ENCODE measurements at places on chromosomes 11 and 22.

DNA sequence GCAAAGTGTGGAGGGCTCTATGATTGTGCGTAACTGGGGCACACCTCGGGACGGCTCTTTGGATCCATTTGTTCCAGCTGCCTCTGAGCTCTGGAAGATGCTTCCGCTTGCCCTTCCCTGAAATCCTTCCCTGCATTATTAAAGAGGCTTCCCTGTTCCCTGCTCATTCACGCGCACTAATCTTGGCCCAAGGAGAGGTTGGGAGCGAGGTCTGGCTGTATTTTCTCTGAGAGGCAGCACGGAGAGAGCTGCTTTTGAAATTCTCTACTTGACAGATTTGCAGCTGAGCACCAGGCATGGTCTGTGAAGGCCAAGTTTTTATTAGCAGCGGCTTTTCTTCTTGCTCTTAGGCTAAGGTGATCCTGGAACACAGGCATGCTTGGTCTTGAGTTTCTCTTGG, 94.8 kb upstream of the NTM start:
- no peaks in the 10 kb centered on the region for H3K4me1 ChIP-seq
- peak; percentile 42 for DNase-seq
- no peak overlapping the region for H3K4me3 ChIP-seq
- no peak overlapping the region for H3K27ac ChIP-seq
- no peaks in the 10 kb centered on the region for H3K36me3 ChIP-seq
- H3K27me3 ChIP-seq, result no peaks in the 10 kb centered on the region

DNA sequence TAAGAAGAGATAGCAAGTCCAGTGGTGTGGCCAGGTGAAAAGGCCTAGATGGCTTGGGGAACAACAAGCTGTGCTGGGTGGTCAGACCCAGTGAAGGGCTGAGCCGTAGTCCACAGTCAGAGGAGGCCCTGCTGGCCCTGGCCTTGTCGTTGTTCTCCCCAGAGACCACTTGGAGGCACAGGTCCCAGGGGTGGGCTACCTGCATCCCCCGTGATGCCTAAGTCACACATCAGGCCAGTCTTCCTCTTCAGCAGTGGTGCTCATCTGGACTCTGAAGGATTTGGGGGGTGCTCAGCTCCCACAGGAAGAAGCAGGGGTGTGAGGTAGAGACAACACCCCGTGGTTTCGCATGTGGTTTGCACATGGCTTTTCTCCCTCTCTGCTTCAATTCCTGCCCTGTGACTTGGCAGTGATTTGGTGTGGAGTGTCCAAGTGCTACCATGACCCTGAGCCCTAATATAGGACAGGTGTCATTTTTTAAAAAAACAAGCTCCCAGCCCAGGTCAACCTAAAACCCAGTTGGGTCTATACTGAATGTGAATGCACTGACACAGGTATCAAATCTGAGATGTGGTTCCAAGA, 51.0 kb downstream of the ALX4 start:
- no peak overlapping the region for H3K4me3 ChIP-seq
- DNase-seq, result no peak
- H3K27ac ChIP-seq, result no peak overlapping the region
- H3K27me3 ChIP-seq, result no peaks in the 10 kb centered on the region
- H3K36me3 ChIP-seq, result no peaks in the 10 kb centered on the region

DNA sequence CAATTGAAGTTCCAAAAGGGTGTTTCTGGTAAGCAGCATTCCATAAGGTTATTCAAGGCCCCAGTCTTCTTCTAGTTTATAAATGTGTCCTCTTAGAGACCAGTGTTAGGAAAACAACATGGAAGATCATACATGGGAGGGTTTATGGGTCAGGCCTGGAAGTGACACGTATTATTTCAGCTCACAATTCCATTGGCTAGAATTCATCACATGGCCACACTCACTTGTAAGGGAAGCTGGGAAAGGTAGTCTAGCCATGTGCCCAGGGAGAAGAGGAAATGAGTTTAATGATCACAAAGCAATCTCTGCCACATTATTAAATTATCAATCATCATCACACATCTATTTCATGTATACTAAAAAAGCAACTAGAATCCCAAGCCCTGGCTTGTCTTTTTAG, 181.7 kb upstream of the TBCEL start:
- H3K4me3 ChIP-seq, result no peak overlapping the region
- no peaks in the 10 kb centered on the region for H3K27me3 ChIP-seq
- no peak for DNase-seq
- H3K27ac ChIP-seq, result no peak overlapping the region

GRCh38 chr11:102471474-102471873, 18.9 kb upstream of the TMEM123 start:
- no peak overlapping the region for H3K27ac ChIP-seq
- H3K27me3 ChIP-seq, result no peaks in the 10 kb centered on the region
- H3K4me1 ChIP-seq, result peaks cover 1% of the 10 kb centered on the region
- DNase-seq, result no peak

DNA sequence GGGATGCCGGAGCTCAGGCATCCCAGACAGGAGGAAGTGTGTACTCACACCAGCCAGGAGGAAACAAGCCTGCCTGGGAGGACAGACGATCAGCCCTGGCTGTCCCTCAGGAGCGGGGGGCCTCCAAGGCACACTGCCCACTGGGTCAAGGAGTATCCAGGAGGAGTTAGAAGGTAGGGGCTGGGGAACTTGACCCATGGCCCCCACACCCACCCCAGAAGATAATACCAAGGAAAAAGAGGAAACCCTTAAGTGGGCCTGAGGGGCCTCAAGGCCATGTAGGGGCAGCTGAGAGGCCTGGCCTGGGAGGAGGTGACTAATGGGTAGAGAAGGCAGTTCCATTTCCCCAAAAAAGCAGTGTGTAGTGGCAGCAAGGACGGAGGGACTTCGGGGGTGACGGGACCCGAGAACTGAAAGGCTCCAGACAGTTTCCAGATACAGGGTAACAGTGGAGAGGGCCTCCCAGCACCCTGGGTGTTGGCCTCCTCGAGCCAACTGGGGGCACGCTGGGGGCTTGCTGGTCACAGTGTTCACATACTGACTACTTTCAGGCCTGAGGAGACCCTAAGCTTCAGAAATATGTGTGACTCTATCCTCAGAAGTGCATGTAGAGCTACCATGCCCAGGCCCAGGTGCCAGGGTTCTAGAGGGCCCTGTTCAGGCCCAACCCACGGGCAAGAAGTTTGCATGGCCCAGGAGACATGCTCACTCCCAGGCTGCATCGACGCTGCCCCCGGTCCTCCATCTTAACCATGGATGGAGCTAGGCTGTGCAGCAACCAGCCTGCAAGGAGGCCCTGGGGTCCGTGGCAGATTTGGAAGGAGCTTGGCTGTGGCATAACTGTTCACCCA, 75.7 kb upstream of the PITPNB start:
- no peak for DNase-seq
- H3K27ac ChIP-seq, result no peak overlapping the region
- H3K4me3 ChIP-seq, result no peak overlapping the region
- no peaks in the 10 kb centered on the region for H3K4me1 ChIP-seq

- H3K27ac ChIP-seq, result peak overlapping the region; percentile 33
- H3K36me3 ChIP-seq, result peaks cover 72% of the 10 kb centered on the region
- H3K27me3 ChIP-seq, result no peaks in the 10 kb centered on the region
Observed at GRCh38 chr11:78138694-78139421, 568 bp downstream of the ALG8 start.

GRCh38 chr22:49966774-49967705, 6.5 kb downstream of the PIM3 start:
- no peak for DNase-seq
- peaks cover 11% of the 10 kb centered on the region for H3K27me3 ChIP-seq
- H3K4me1 ChIP-seq, result peaks cover 25% of the 10 kb centered on the region
- peak overlapping the region; percentile 35 for H3K27ac ChIP-seq
